ENCODE measurements at places on chromosomes 11 and 22.

DNA sequence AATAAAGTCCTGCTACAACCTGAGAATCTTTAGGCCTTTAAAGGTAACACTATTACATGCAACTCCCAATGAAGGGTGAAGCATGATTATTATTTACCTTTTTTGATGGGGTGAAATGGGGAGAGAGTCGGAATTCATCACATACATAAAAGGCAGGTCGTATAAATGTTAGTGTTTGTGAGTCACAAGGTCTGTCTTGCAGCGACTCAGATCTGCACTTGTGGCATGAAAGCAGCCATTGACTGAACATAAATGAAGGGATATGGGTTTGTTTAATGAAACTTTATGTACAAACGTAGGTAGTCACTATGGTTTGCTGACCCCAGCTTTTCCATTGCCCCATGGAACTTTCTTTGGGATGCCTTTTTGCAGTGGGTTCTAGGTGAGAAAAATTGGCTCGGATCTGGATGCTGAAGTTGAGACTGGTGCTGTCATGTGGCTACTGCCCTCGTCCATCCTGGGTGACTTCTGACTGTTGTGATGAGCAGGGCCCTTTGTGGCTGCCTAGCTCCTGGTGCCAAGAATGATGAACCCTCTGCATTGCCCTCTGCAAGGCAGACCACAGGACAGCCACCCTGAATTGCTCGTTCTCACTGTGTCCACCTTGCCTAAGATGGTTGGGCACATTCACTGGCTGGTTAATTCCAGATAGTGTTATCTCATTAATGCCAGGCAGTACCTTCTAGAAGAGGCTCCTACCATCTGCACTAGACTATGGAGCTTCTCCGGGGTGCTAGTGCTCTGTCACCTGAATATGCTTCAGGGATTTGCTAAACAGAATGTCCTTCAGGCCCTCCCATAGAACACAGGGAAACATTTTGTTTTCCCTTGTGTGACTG lies 11.3 kb downstream of the GGTLC2 start:
- no peak for DNase-seq
- no peaks in the 10 kb centered on the region for H3K27me3 ChIP-seq
- H3K4me3 ChIP-seq, result no peak overlapping the region
- no peaks in the 10 kb centered on the region for H3K36me3 ChIP-seq

DNA sequence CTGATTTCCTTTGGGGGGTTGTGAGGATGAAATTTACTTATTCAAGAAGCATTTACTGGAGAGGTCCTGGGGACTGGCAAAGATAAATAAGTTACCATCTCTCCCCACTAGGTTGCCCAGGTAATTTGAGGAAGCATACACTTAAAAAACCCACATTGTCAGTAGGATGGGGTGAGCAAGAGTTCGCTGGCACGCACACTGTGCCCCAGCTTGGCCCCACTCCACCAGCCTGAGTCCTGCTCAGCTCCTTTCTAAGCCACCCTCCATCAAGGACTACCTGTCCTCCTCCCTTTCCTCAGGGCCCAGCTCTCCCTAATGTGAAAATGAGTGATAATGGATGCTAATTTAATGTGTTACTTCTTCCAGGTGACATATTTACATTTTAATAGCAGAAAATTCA lies 216.5 kb upstream of the PLET1 start:
- H3K27ac ChIP-seq, result no peak overlapping the region
- no peak overlapping the region for H3K4me3 ChIP-seq
- no peak for DNase-seq
- no peaks in the 10 kb centered on the region for H3K4me1 ChIP-seq

- no peak overlapping the region for H3K4me3 ChIP-seq
- no peak for DNase-seq
- no peak overlapping the region for H3K27ac ChIP-seq
- no peaks in the 10 kb centered on the region for H3K27me3 ChIP-seq
- H3K4me1 ChIP-seq, result no peaks in the 10 kb centered on the region
- H3K36me3 ChIP-seq, result no peaks in the 10 kb centered on the region
Measured at GRCh38 chr11:123454796-123455195, 24.7 kb downstream of the GRAMD1B start.

DNA sequence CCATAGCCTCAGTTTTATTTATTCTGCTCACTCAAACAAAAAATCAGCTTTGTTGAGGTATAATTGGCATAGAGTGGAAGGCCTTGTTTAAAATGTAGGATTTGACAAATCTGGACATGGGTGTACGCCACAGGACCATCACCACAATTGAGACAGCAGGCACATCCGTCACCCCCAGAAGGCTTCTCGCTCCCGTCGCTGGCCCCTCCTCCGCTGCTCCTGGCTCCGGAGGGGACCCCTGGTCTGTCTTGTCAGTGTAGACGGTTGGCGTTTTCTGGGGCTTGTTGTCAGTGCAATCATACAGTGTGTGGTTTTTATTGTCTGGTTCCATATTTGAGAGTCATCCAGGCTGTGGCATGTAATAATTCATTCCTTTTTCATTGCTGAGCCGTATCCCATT lies 97.6 kb downstream of the KCNQ1 start:
- H3K4me3 ChIP-seq, result no peak overlapping the region
- H3K27ac ChIP-seq, result no peak overlapping the region
- H3K36me3 ChIP-seq, result no peaks in the 10 kb centered on the region
- no peaks in the 10 kb centered on the region for H3K27me3 ChIP-seq

DNA sequence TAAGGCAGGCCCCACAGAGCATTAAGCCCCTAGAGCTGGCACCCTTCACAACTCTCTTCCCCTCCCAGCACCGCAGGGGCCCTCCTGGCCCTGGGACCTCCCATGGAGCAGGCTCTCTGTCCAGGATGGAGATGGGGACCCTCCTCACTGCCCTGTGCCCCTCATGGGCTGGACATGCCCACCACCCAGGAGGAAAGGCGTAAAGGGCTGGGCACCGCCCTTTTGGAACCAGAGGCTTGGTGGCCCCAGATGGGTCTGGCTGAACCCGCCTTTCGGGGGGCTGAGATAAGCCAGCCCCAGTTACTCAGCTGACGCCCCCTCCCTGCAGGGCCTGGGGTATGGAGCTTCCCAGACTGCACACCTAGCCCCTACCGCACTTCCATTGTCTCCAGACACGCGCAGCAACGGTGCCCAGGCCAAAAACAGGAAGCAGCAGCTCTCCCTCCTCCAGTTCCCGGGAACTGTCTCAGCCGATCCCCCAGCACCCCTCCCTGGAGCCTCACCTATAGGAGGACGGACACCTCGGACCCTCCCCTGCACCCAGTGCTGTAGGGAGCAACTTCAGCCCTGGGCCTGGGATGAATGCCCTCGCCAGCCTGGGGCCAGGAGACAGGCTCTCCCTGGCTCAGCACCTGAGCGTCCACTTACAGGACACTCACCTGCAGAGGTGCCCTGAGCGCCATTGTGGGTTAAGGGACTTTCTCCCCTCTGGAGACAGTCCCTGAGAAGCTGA lies 1.6 kb upstream of the SUSD2 start:
- H3K4me1 ChIP-seq, result peaks cover 4% of the 10 kb centered on the region
- no peaks in the 10 kb centered on the region for H3K27me3 ChIP-seq
- H3K4me3 ChIP-seq, result no peak overlapping the region
- H3K36me3 ChIP-seq, result peaks cover 4% of the 10 kb centered on the region
- DNase-seq, result no peak
- no peak overlapping the region for H3K27ac ChIP-seq

GRCh38 chr11:27470166-27470565 lies 2.4 kb downstream of the LGR4 start:
- H3K36me3 ChIP-seq, result no peaks in the 10 kb centered on the region
- peaks cover 14% of the 10 kb centered on the region for H3K4me1 ChIP-seq
- no peak overlapping the region for H3K27ac ChIP-seq
- no peak for DNase-seq

- peaks cover 8% of the 10 kb centered on the region for H3K4me1 ChIP-seq
- peaks cover 2% of the 10 kb centered on the region for H3K27me3 ChIP-seq
- H3K27ac ChIP-seq, result no peak overlapping the region
Measured at GRCh38 chr11:117428856-117429229, 101.2 kb downstream of the CEP164 start.

GRCh38 chr11:26201411-26201810 lies 130.5 kb upstream of the ANO3 start:
- H3K4me1 ChIP-seq, result no peaks in the 10 kb centered on the region
- H3K27ac ChIP-seq, result no peak overlapping the region
- no peak overlapping the region for H3K4me3 ChIP-seq
- DNase-seq, result no peak

DNA sequence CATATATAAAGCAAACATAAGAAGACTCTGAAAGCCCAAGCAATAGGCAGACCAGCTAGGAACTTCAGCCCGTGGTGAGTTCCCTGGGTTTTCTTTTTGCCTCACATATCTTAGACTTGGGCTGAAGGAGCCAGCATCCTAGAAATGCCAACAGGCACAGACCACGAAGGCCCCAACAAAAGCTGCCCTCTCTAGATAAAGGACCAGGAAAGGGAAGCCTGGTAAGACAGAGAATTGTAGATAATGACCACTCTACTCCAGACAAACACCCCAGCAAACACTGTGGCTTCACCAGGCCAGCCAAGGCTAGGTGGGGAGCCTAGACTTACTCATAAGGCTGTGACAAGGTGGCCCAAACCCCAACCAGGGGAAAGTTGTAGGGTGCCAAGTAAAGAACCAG lies 11.2 kb downstream of the GAL start:
- H3K4me3 ChIP-seq, result no peak overlapping the region
- DNase-seq, result no peak
- H3K27me3 ChIP-seq, result peaks cover 19% of the 10 kb centered on the region
- H3K4me1 ChIP-seq, result no peaks in the 10 kb centered on the region

DNA sequence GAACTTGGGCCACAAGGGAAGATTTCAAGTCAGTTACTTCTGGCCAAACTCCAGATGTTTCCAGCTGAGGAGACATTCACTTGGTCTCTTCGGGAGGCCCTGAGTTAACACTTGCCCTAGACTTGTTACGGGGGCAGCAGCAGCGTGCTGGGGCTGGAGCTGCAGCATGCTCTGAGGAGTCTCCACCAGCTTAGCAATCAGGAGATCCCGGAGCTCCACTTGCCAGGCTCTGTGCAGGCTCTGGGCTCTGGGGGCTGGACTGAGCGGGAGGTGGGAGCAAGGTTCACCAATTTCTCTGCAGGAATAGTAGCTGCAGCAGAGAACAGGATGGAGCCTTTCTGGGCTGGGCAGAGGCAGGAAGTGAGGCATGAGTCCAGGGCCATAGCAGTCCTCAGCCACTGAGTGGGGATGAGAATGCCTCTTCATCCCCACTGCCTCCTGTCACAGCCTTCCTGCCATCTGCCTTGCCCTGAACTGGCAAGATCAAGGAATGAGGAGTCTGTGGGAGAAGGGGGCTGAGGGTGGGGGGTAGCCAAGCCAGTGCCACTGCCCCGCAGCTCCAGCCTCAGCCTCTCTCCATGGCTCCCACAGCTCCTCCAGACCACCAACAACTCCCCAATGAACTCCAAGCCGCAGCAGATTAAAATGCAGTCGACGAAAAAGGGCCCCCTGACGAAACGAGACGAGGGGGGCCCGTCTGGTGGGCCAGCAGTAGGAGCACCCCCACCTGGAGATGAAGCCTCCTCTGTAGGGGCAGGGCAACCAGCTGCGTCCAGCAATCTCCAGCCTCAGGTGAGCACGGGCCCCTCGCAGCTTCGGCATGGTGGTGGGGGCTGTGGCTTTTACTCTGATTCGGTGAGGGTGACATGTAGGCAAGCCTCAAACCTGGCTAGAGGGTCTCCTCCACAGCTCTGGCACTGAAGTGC lies 23.4 kb downstream of the GTPBP1 start:
- no peak for DNase-seq
- no peaks in the 10 kb centered on the region for H3K27me3 ChIP-seq
- H3K4me3 ChIP-seq, result no peak overlapping the region
- no peaks in the 10 kb centered on the region for H3K4me1 ChIP-seq
- H3K36me3 ChIP-seq, result peaks cover 39% of the 10 kb centered on the region
- no peak overlapping the region for H3K27ac ChIP-seq

DNA sequence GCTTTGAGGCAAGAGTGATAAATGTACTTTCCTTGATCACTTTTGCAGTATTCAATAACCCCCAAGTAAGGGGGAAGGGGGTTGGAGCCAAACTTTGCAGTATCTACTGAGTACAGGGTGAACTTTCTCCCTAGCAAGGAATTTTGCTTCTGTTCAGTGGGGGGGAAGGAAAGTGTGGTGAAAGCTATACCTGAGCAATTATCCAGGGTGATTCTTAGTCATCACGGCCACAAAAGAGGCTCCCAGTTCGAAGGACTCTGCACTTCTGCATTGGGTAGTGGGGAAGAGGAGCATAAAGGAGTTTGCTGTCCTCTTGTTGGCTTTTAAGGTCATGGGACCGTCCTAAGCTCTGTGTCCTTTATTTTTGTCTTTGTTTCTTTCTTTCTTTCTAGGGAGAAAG lies 346.5 kb upstream of the SYN3 start:
- no peak overlapping the region for H3K4me3 ChIP-seq
- no peak for DNase-seq
- no peak overlapping the region for H3K27ac ChIP-seq
- H3K27me3 ChIP-seq, result no peaks in the 10 kb centered on the region
- no peaks in the 10 kb centered on the region for H3K36me3 ChIP-seq

- H3K4me3 ChIP-seq, result no peak overlapping the region
- no peaks in the 10 kb centered on the region for H3K36me3 ChIP-seq
- no peak for DNase-seq
- no peaks in the 10 kb centered on the region for H3K27me3 ChIP-seq
- no peak overlapping the region for H3K27ac ChIP-seq
- H3K4me1 ChIP-seq, result no peaks in the 10 kb centered on the region
Measured at GRCh38 chr11:91365986-91366585, 858.5 kb upstream of the FAT3 start.

- H3K27me3 ChIP-seq, result no peaks in the 10 kb centered on the region
- DNase-seq, result no peak
- H3K36me3 ChIP-seq, result no peaks in the 10 kb centered on the region
Measured at GRCh38 chr11:19872512-19873145, 160.0 kb downstream of the NAV2 start.

GRCh38 chr11:31487848-31488247 lies 21.6 kb downstream of the IMMP1L start:
- no peak overlapping the region for H3K27ac ChIP-seq
- H3K27me3 ChIP-seq, result no peaks in the 10 kb centered on the region
- H3K4me3 ChIP-seq, result no peak overlapping the region
- H3K36me3 ChIP-seq, result no peaks in the 10 kb centered on the region
- no peaks in the 10 kb centered on the region for H3K4me1 ChIP-seq
- DNase-seq, result peak; percentile 35

GRCh38 chr11:78190871-78191538 lies 2.3 kb downstream of the USP35 start:
- H3K27me3 ChIP-seq, result no peaks in the 10 kb centered on the region
- peaks cover 10% of the 10 kb centered on the region for H3K4me1 ChIP-seq
- H3K4me3 ChIP-seq, result no peak overlapping the region
- DNase-seq, result no peak
- H3K36me3 ChIP-seq, result no peaks in the 10 kb centered on the region
